Right ventricle myocardium inferior (tissue), 1 donor: ENCODE measurements at places on chromosomes 4 and X. TPM values are rescaled to one million over a fixed set of nuclear protein-coding genes. Genes with fewer than 3 reads are reported as not detected.

SPARCL1 gene
- total RNA-seq, result 500 TPM

STEEP1 gene
- 12.6 TPM for total RNA-seq

LINC00632 gene
- total RNA-seq, result 187 TPM

POLN gene
- 2.0 TPM for total RNA-seq

KLHL2 gene
- total RNA-seq, result 10.6 TPM

SLC34A2 gene
- 0.08 TPM for total RNA-seq

PLAC1 gene
- not detected for total RNA-seq

NHS gene
- 2.8 TPM for total RNA-seq

MAGED4 gene
- 0.27 TPM for total RNA-seq

GPAT3 gene
- 33.8 TPM for total RNA-seq
